ENCODE measurements at places on chromosomes 11 and 22. TPM values are rescaled to one million over a fixed set of nuclear protein-coding genes. Genes with fewer than 3 reads are reported as not detected.
A peak's percentile ranks its signal among the peaks of the same experiment; 100 is the strongest.

GRCh38 chr22:39422721-39423120 lies 23.1 kb downstream of the TAB1 start:
- no peak for DNase-seq

- no peak for DNase-seq
These were observed 58.7 kb downstream of the FAM83F start for GRCh38 chr22:40053460-40053859.

- peak; percentile 3 for DNase-seq
These were observed 1.2 kb upstream of the FAR1 start for GRCh38 chr11:13667245-13667644.

- no peak for DNase-seq
These were observed 29.6 kb downstream of the INSC start for GRCh38 chr11:15144347-15144746.

DNA sequence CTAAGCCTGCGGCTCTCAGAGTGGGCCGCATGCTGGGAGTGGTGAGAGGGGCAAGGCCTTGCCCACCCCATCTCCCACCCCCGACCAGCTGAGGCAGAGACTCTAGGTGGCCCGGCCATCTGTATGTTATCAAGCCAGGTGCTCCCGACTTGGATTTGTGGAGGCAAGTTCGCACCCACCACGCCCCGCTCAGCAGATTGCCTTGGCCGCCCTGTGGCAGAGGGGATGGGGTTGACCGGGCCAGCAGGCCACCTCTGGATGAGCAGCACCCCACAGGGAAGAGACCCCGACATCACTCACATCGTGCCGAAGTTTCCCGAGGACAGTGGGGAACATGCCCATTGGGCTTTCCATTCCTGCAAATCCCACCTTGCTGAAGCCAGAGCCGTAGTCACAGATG lies 40.8 kb downstream of the DHCR7 start:
- no peak for DNase-seq

- no peak for DNase-seq
These were observed 4.1 kb downstream of the MAPK8IP1 start for GRCh38 chr11:45889555-45889954.

DNA sequence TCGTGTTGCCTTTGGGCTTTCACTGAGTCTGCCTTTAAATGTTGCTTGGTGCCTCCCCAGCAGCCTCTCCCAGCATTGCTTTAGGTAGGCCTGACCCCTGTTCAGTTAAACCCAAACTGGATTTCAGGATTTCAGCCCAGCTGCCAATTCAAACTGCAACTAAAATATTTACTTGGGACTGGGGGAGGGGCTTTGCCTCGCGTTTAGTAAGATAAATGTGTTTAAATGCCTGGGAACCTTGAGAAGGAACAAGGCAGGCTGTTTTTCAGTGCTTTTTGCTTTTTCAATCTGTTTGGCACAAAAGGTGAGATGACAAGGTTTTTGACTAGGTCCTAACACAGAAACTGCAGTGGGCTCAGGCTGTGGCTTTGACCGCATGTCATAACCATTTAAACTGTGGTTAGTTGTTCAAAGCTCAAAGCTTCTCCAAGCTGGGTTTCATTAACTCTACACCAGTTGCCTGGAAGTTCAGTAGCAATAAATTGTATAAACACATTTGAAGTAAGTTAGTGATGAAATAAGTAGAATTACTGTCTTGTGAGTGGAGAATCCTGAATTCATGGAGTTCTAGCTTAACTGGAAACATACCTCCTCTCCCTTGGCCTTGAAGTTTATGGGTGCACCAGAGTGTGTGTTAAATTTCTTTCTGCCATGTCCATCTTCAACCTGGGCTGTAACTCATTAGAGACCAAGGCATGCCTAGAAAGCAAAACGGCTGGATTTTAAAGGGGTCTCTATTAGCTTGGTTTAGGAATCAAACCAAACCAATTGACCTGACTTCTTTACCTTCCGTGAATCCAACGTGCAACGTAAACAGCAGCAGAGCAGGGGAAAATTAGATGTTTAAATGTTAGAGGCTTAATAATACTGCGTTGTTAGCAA lies 3.6 kb downstream of the PKNOX2 start:
- DNase-seq = peak; percentile 88

- peak; percentile 85 for DNase-seq
These were observed 115.0 kb downstream of the MN1 start for GRCh38 chr22:27686534-27686933.

The ADM gene
- 357 TPM for polyA plus RNA-seq

The RNF121 gene
- polyA plus RNA-seq = 43.4 TPM

The C11orf65 gene
- polyA plus RNA-seq = not detected

The PLEKHA7 gene
- polyA plus RNA-seq = 0.10 TPM

The OSBP2 gene
- 2.2 TPM for polyA plus RNA-seq
